ENCODE measurements at places on chromosomes 11 and 22.

GRCh38 chr11:11916981-11917399, 75.2 kb downstream of the USP47 start:
- no peak for DNase-seq

GRCh38 chr22:50577987-50578775, at the start of gene CPT1B:
CPT1B (minus strand) TSS chr22:50578427; CDS start chr22:50577915, 512 bp downstream.
- DNase-seq: no peak

DNA sequence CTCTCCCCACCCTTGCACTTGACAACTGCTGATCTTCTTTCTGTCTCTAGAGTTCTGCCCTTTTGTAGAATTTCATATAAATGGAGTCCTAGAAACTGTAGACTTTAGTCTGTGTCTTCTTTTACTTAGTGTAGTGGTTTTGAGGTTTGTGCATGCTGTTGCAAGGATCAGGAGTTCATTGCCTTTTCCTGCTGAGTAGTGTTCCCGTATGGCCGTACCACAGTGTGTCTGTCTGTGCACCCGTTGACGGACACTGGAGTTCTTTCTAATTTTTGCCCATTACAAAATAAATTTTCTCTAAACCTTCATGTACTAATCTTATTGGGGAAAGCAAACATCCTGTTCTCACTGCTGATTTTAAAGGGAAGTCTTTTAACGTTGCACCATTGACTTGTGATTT, 138.1 kb downstream of the TBC1D22A start:
- no peak for DNase-seq

DNA sequence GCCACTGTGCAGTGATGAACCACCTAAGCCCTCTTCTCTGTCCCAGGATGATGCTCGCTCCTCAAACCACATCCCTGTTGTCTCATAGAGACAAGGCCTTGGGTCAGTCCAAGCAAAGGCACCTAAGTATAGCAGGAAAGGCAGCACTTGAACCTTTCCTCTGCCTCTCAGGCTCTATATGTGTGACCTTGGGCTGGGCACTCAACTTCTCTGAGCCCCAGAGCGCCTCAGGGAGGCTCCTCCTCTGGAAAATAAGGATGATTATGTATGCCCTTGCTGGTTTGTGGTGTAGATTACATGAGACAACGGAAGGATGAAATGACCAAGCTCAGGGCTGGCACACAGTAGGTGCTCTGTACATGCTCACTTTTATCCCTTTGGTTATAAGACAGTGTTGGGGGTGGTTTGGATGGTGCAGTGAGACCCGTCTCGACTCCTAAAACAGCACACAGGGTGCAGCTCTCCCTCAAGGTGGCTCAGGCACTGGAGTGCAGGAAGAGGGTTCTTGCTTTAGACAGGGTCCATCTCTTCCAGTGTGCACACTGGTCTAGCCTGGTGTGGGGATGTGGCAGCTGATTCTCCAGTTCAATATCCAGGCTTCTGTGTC, 40.2 kb upstream of the ACCSL start:
- DNase-seq: no peak

DNA sequence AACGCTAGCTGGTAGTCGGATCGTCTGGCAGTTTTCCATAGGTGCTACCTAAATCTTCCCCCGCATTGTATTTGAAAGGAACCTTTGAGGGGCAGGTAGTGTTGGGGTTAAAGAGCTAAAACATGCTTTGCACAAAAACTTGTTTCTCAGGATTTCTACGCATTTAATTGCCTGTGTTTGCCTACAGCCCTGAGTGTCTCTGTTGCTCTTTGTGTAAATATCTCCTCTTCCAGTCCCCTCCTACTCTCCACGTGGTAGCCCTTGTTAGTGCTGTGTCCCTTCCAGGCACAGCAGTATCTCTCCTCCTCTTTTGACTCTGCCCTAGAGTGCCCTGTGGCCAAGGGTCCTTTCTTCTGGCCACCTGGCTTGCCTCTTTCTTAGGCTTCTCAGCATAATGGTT, 81.7 kb downstream of the BARX2 start:
- DNase-seq: no peak

- DNase-seq: peak; percentile 28
These were observed 58.4 kb upstream of the PSMA1 start for GRCh38 chr11:14578541-14578956.

- no peak for DNase-seq
These were observed 1598.1 kb downstream of the FAM181B start for GRCh38 chr11:81135570-81135969.

DNA sequence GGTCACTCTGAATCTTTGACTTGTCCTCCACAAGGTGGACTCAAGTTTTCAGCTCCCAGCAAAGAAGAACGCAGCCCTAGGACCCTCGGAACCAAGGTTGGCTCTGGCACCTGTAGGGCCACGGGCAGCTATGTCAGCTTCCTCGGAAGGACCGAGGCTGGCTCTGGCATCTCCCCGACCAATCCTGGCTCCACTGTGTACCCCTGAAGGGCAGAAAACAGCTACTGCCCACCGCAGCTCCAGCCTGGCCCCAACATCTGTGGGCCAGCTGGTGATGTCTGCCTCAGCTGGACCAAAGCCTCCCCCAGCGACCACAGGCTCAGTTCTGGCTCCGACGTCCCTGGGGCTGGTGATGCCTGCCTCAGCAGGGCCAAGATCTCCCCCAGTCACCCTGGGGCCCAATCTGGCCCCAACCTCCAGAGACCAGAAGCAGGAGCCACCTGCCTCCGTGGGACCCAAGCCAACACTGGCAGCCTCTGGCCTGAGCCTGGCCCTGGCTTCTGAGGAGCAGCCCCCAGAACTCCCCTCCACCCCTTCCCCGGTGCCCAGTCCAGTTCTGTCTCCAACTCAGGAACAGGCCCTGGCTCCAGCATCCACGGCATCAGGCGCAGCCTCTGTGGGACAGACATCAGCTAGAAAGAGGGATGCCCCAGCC, 2.2 kb downstream of the INPP5J start:
- DNase-seq: no peak

DNA sequence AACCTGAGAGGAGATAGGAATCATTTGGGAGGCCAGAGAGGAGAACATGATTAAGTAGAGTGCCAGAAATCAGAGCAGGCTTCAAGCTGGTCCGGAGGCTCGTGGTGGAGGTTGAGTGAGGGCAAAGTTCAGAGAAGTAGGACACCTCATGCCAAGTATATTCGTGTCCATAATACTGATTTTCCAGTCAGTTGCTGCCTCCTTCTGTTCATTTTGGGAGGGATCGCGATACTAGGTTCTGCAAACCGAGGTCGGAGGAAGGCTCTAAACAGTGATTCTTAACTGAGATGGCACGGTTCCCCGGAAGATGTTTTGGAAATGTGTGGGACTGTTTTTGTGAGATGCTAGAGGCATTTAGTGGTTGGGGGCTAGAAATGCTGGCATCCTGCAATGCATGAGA, 13.6 kb upstream of the CD3E start:
- DNase-seq: no peak

- DNase-seq: no peak
These were observed 1100.9 kb downstream of the DLG2 start for GRCh38 chr11:84526250-84526649.

DNA sequence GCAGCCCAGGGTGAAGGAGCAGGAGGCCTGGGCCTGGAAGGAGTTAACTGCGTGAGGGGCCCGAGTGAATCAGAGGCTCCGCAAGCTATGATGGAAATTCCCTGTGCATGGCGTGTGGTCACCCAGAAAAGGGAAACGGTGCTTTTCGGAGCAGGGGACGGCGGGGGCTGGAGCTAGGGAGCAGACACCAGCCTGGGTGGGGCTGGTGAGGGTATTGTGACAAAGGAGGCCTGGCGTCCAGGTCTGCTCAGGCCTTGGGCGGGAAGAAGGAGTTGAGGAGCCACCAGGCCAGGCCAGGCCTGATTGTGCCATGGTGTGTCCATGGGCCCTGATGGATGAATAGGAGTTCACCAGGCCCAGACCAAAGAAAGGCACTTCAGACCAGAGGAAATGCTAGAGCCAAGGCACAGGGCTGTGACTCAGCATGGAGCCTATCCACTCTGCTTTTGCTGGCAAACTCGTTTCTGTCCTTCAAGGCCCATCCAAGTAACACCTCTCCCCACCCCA, 12.8 kb upstream of the SPI1 start:
- no peak for DNase-seq

GRCh38 chr22:25775531-25775930, 33.5 kb downstream of the MYO18B start:
- DNase-seq: no peak

- DNase-seq: no peak
These were observed 95.7 kb downstream of the TEAD1 start for GRCh38 chr11:12769834-12770345.

GRCh38 chr22:29704528-29705285, 15.1 kb upstream of the CABP7 start:
- DNase-seq: no peak

- DNase-seq: no peak
These were observed 1.4 kb downstream of the FDX1 start for GRCh38 chr11:110431051-110431672.

- no peak for DNase-seq
These were observed 21.4 kb downstream of the CREB3L1 start for GRCh38 chr11:46298699-46299433.

DNA sequence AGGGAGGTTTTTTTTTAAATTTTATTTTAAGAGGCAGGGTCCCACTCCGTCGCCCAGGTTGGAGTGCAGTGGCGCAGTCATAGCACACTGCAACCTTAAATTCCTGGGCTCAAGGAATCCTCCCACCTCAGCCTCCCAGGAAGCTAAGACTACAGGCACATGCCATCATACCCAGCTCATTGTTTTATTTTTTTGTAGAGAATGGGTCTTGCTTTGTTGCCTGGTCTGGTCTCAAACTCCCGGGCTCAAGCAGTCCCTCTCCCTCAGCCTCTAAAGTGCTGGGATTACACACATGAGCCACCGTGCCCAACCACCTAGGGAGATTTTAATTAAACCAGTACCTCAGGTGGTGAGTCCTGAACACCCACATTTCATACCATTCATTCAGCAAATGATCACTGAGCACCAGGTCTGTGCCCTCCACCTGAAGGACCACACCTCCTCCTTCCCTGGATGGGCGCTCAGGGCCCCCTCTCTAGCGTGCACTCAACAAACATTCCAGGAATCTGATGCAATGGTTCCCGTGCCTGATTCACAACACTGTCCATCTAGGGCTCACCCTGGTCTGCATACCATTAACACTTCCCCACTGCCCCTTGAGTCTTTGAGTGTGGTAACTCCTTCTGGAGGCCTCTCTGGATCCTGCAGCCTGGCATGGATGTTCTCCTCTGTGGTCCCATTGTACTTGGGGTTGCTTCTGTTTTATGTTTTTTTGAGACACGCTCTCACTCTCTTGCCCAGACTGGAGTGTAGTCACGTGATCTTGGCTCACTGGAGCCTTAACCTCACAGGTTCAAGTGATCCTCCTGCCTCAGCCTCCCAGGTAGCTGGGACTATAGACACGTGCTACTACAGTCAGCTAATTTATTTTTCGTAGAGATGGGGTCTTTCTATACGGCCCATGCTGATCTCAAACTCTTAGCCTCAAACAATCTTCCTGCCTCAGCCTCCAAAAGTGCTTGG, 9.6 kb upstream of the MYH9 start:
- no peak for DNase-seq

DNA sequence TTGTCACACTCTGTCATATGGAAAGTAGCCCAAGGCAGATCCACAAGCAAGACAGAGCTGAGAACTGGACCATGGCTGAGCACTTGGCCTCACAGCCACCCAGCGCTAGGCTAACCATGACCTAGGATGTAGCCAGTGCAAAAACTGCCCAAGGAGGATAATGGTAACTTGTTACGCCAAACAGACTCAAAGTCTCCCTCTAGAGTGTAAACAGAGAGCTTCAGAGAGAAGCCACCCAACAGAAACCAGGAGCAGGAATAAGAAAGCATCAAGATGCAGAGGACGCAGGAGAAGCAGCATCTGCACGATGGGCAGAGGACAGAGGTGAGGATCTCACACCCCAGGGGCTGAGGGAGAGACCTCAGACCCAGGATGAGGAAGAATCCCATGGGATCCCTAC, 97.9 kb downstream of the RCN1 start:
- DNase-seq: no peak

DNA sequence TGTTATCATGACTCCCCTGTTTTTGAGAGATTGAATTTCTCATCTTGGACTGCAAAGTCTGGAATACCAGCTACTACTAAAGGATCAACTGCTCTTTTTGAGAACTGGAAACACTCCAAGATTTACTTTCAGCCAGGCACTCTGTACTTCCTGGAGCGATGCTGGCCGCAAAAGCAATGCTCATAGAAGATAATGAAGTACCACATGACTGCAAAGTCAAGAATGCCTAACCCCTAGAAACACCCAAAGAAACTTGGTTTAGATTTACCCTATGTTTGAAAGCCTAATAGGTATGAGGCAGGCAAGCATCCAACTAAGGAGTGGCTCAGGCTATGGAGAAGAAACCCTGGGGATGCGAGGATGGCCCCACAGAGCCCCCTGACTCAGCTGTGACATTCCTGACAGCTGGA, 47.7 kb upstream of the ARHGAP20 start:
- no peak for DNase-seq

GRCh38 chr11:76025068-76025467, 181.2 kb downstream of the WNT11 start:
- DNase-seq: no peak

GRCh38 chr11:11069841-11070835, 212.3 kb upstream of the ZBED5 start:
- DNase-seq: no peak

DNA sequence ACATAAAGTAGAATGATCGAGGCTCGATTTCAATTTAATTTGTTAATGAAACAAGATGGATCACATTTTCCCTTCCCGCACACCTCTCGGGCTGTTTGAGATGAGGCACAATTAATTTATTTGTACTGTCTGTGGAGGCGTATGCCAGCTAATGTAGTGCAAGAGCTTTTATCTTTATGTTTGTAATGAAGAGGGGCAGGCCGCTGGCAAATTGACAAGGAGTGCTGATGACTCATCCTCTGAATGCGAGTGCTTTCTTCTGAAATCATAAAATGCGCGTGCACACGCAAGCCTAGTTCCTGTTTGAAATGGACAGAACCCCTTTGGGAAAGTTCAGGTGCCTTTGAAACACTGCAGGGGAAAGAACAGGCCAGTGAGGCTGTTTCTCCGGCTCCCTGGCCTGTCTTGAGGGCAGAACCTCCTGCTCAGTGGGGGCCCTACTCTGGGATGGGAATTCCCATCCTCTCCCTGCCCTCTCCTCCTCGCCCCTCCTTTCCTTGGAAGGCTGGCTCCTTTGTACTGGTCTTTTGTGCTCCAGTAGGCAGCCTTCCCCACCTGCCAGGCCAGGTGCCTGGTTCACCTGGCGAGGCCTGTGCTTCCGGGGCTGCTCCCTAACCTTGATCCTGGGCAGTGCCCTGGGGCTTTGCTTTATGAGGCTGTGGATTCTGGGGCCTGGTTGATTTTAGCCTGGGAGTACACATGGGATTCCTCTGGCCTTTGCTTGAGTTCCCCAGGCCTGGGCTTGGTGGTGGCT, 50.3 kb downstream of the TEAD1 start:
- DNase-seq: no peak

DNA sequence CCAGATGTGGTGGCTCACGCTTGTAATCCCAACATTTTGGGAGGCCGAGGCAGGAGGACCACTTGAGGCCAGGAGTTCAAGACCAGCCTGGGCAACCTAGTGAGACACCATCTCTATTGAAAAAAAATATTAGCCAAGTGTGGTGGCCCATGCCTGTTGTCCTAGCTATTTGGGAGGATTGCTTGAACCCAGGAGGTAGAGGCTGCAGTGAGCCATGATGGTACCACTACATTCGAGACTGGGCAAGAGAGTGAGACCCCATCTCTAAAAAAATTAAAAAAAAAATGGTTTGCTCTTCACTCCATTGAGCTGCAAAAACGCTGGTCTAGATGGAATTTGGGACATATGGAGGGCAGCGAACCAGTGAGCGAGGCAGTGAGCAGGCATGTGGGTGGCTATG, 21.6 kb upstream of the SOX10 start:
- no peak for DNase-seq

- no peak for DNase-seq
These were observed 10.8 kb downstream of the SNX19 start for GRCh38 chr11:130905512-130905911.

Data from stimulated activated CD8-positive, alpha-beta memory T cell treated with anti-CD3 and anti-CD28 coated beads, Interleukin-12 subunit alpha, Interleukin-12 subunit beta, amount 100 ng/mL, for 4 hours (primary cell).